ENCODE measurements at places on chromosomes 12 and 14. TPM values are rescaled to one million over a fixed set of nuclear protein-coding genes. Genes with fewer than 3 reads are reported as not detected.

DNA sequence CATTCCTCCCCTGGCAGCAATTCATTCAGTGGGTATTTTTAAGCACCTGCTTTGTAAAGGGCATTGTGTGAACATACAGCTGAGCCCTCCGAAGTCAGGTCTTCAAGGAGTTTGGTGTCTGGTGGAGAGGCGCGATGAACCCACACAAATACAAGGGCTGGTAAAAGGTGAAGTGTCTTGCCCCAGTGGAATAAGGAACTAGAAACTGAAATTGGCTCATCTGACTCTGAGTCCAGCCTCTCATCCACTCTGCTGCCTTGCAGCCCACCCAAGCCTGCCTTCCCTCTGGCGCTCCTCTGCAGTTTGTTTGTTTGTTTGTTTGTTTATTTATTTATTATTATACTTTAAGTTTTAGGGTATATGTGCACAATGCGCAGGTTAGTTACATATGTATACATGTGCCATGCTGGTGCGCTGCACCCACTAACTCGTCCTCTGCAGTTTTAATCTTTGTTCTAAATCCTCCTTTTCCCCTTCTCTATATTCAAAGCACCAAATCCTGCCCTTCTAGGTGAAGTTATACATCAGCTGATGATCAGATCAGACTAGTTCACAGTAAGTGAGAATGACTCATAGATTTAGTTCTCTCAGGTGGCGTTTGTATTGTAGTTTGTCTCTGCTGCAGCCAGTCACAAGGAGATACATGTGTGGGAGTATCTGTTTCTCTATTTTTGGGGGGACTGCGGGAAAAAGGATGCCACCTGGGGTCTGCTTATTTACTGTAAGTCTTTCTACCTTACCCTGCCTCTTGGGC lies 394.5 kb downstream of the APAF1 start:
- H3K4me1 ChIP-seq: no peaks in the 10 kb centered on the region
- H3K27me3 ChIP-seq: no peaks in the 10 kb centered on the region
- no peaks in the 10 kb centered on the region for H3K36me3 ChIP-seq
- H3K27ac ChIP-seq: no peak overlapping the region

Gene SOAT2
- total RNA-seq: not detected

Gene PPM1H
- total RNA-seq: 0.49 TPM

Gene TMEM132D
- total RNA-seq: not detected
